ENCODE measurements at places on chromosomes 1 and 21. TPM values are rescaled to one million over a fixed set of nuclear protein-coding genes. Genes with fewer than 3 reads are reported as not detected.
A peak's percentile ranks its signal among the peaks of the same experiment; 100 is the strongest.

The SLC9C2 gene
- polyA plus RNA-seq = 0.10 TPM

The LINGO4 gene
- not detected for polyA plus RNA-seq

- no peak for DNase-seq
Measured at GRCh38 chr1:94101613-94102525, 19.1 kb downstream of the ABCA4 start.

The GSTM5 gene
- 71.1 TPM for polyA plus RNA-seq

The KLHDC8A gene
- 2.1 TPM for polyA plus RNA-seq

The AXDND1 gene
- polyA plus RNA-seq = 27.6 TPM

DNA sequence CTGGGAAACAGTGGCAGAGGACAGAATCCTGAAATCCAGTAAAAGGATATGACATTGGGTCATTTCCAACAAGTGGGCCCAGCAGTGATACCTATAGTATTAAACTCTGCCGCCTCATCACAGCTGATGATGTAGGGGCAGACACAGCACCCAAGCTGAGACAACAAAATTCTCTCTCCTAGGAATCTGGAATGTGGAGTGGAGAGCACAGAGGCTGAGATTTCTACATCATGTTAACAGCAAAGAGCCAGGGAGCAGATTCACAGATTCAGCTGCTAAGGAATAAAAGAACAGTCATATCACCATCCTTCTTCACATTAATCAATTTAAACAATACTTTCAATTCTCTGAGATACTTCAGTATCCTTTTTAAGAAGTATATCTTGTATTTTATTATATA is 61.9 kb downstream of the CRP start:
- no peak for DNase-seq

DNA sequence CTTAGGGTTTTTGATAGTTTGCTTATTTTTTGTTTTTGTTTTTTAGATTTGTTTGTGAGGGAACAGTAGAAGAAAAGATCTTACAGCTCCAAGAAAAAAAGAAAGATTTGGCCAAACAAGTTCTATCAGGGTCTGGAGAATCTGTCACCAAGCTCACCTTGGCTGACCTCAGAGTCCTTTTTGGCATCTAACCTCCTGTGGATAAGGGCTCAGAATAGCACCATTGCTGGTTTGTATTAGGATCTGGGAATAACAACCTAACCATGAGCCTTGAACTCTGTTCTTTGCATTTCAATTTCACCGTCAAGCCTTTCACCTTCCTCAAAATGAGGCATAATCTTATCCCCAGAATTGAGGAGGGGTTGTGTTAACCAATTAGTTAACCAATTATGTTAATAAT is 20.2 kb downstream of the TRIM45 start:
- DNase-seq = no peak

- no peak for DNase-seq
Measured at GRCh38 chr1:200668514-200669313, 993 bp downstream of the DDX59 start.

- no peak for DNase-seq
Measured at GRCh38 chr1:26745191-26745590, 42.6 kb upstream of the PIGV start.

DNA sequence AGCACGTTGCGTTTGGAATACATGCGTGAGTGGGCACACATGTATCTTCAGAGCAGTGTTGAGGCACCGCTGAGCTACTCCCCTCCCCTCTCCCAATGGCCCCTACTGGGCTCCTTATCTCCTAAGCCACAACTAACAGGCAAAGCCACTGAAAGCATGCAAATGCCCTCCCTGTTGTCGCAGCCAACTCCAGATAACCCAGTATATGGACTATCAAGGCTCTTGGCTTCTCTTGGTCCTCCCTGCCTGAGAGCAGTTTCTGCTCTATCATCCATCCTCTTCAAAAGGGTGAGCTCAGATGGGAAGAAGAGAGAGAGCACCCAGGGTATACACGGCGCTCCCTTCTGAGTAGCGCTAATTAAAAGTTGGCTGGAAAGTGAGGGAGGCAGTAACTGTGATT is 58.5 kb upstream of the CNTN2 start:
- DNase-seq = no peak

The DDR2 gene
- 16.3 TPM for polyA plus RNA-seq

DNA sequence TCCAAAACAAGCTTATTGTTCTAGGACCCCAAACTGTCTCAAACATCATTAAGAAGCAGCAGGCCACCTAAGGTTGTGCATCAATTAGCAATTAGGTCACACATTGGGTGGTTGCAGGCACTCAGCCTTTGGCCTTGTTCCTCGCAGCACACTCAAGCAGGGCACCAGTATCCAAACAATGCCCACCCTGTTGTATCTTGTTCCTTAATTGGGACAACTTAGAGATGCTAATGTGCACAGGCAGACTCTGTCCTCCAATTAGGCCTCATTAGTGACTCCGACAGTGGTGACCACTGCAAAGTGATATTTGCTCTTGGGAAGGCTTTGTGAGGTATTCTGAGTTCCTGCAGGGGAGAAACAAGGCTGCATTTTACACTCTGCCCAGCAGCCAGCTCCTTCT is 515.1 kb upstream of the PTBP2 start:
- no peak for DNase-seq

- no peak for DNase-seq
Measured at GRCh38 chr1:155703216-155703615, 14.3 kb downstream of the DAP3 start.

DNA sequence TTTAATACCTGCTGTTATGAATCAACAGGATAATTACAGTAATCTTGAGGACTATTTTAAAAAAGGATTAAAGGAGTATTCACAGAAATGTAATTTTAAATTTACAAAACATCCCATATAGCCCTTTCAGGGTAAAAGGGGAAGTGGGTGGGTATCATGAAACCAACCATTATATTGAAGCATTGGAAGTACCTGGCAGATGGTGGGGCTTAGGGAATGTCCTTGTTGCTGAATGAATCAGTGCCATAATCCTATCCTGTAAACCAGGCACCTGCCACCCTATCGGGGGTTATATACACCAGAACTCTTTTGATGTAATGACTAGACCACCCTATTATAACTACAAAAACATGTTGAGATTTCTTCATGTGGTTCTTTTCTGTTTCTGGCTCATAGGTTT is 30.4 kb downstream of the CDC14A start:
- DNase-seq = no peak

- peak; percentile 12 for DNase-seq
Measured at GRCh38 chr1:65174585-65174984, 26.6 kb downstream of the AK4 start.

GRCh38 chr1:9426291-9426711 is 113.0 kb upstream of the SLC25A33 start:
- no peak for DNase-seq

DNA sequence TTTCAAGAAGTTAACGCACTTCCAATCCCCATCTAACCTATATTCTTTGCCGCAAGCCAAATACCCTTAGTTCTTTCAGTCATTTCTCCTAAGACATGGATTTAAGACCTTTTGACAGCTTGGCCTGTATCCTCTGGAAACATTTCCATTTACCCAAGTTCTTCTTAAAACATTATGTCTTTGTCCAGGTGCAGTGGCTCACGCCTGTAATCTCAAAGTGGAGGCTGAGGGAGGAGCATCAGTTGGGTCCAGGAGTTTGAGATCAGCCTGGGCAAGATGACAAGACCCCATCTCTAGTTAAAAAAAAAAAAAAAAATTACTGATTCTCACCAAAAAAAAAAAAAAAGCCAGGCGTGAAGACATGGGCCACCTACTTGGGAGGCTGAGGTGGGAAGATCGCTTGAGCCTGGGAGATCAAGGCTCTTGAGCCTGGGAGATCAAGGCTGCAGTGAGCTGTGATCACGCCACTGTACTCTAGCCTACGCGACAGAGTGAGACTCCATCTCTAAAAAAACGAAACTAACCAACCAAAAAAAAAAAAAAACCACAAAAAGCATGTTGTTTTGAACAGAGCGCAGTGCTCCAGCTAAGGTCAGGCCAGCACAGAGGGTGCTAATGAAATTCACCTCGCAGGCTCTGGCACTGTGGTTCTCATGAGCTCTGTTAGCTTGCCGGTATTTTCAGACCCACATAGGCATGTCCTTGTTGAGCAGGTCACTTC is 36.0 kb downstream of the NUAK2 start:
- no peak for DNase-seq

The NHLH2 gene
- polyA plus RNA-seq = not detected

DNA sequence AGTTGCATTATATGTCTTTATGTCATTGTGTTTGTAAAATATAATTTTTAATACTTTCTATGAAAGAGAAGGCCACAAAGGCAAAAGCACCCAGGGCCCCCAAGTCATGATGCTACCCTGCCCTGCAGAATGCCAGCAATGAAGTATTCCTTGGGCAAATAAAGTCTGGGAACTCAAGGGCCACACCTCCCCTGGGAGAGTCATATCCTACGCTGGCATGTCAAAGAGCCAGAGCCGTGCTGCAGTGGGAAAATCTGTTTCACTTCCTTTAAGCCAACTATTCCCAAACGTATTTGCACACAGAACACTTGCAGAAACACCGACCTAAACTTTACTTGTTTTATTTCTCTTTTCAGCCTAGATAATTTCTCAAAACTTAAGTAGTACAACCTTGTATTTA is 98.4 kb upstream of the KAZN start:
- no peak for DNase-seq

The GPN2 gene
- polyA plus RNA-seq = 31.4 TPM

- peak; percentile 14 for DNase-seq
Measured at GRCh38 chr1:161131523-161132409, 701 bp downstream of the DEDD start.

- no peak for DNase-seq
Measured at GRCh38 chr1:234954613-234955012, 174.0 kb downstream of the TOMM20 start.

The HSD3B1 gene
- 0.49 TPM for polyA plus RNA-seq

- no peak for DNase-seq
Measured at GRCh38 chr1:198151688-198152087, 5.1 kb upstream of the NEK7 start.

DNA sequence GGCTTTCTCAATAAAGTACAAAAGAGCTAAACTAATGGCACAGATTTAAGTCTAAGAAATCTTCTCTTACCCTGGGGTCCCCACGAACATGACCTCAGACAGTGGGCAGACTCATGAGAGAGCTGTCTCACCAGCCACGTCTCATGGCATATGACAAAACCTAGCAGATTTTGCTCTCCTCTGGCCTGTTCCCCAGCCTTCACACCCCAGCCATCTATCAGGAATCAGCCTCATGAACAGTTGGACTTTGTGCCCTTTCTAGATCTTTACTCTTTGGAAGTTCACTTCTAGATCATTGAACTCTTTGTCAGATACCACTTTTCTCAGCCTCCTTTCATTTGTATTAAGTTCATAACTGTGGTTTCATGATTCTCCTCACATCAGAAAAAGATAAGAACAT is 14.2 kb upstream of the HSD3B1 start:
- DNase-seq = no peak

DNA sequence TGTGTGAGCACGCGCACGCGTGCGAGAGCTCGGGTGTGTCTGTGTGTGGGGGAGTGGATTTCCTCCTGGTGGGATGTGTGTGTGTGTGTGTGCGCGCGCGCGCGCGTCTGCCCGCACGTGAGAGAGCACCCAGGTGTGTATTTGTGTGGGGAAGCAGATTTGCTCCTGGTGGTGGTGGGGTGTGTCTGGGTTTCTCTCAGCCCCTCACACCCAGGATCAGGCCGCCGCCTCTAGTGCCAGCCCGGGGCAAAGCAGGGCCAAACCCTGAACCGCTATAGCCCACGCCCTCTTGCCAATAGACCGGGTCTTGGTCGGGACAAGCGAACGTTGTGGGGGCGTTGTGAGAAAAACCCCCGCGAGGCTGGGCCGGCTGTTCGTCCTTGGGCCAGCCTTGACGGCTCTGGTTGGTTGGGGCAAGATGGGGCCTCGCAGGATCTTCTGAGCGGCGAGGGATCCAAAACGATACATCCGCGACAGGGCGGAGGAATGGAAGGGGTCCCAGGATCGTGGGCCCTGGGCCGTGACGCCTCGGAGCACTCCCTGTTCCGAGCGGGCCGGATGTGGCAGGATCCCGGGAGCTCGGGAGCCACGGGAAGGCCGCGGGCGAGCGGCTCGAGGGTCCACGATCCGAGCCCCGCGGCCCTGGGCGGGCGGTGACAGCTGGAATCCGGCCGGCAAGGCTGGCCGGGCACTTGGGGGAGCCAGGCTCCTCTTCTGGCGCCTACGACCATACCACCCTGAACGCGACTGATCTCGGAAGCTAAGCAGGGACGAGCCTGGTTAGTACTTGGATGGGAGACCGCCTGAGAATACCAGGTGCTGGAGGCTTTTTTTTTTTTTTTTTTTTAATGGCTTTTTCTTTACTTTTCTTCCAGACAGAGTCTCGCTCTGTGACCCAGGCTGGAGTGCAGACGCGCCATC is 68.2 kb downstream of the RNF187 start:
- no peak for DNase-seq

The SSR2 gene
- 354 TPM for polyA plus RNA-seq

The RWDD3 gene
- polyA plus RNA-seq = 45.2 TPM

GRCh38 chr1:244442850-244443249 is 8.9 kb downstream of the ADSS2 start:
- DNase-seq = no peak

The KPRP gene
- not detected for polyA plus RNA-seq

- peak; percentile 78 for DNase-seq
Measured at GRCh38 chr1:153946622-153947241, at the start of gene DENND4B. Gene DENND4B (minus strand): TSS chr1:153946718. CDS start chr1:153944374, 2,344 bp downstream.

The MTMR11 gene
- polyA plus RNA-seq = 26.7 TPM

GRCh38 chr1:184747089-184747955 is 7.3 kb downstream of the EDEM3 start:
- DNase-seq = no peak

DNA sequence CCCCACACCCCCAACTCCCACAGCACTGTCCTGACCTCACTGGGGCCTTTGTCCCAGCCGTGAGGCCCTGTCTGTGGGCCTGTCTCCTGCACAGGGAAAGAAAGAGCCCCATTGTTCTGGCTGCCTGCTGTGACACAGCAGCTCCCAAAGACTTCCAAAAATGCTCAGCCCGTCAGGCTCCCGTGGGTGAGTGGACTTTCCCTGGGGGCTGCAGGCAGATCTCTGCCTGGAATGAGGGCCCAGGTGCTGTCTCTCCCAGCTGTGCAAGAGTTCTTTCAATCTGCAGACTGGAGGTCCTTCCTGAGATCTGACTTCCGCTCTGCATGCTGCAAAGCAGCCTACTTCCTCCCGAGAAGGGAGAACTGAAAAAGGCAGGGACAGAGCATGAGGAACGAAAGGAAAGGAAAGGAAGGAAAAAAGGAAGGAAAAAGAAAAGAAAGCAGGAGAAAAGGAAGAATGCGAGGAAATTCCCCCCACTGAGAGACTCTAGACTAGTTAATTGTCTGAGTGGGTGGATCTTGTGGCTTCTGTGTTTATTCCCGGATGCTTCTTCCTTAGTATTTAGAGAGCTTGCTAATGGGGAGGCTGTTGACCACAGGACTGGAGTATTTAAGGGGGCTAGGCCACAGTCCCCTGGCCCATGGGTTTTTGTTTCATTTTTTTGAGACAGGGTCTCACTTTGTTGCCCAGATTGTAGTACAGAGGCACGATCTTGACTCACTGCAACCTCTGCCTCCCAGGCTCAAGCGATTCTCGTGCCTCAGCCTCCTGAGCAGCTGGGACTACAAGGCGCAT is 15.0 kb downstream of the NES start:
- no peak for DNase-seq

The TDRD5 gene
- 2.8 TPM for polyA plus RNA-seq

The RCSD1 gene
- polyA plus RNA-seq = 10.3 TPM

DNA sequence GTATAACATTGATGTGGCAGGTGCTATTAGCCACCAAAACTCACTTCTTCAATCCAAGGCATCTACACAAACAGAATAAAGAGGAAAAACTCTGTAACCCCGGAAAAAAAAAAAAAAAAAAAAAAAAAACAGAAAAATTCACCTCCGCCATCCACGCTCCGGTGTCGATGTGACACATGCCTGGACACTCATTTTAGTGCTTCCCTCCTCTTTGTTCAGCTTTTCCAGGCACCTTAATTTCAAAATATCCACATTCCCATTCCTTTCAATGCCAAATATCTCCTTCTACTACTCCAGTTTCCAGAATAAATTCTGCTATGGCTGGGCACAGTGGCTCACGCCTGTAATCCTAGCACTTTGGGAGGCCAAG is 5.8 kb upstream of the RERE start:
- no peak for DNase-seq
